ENCODE measurements at places on chromosomes 11 and 22.

DNA sequence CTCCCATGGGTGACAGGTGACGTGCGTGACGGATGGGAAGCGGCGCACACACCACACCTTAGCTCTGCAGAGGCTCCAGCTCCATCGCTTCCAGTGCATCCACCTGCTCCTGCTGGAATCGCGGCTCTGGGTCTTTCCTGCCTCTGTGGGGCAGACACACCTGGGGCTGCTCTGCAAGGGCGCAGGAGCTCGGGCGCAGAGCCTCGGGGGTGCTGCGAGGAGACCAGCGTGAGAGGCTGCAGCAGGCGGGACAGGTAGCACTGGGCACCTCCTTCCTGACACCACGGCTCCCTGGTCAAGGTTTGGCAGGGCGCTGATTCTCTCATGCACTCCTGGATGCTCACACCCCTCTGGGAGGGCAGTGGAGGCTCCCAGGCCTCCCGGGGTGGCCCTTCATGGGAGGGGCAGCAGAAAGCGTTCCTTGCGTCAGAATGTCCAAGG is 1494.3 kb downstream of the BRD1 start:
- no peak for DNase-seq

- no peak for DNase-seq
Observed at GRCh38 chr11:74611369-74611861, 19.0 kb downstream of the POLD3 start.

GRCh38 chr22:47616396-47617020 is 854.1 kb downstream of the TBC1D22A start:
- no peak for DNase-seq

DNA sequence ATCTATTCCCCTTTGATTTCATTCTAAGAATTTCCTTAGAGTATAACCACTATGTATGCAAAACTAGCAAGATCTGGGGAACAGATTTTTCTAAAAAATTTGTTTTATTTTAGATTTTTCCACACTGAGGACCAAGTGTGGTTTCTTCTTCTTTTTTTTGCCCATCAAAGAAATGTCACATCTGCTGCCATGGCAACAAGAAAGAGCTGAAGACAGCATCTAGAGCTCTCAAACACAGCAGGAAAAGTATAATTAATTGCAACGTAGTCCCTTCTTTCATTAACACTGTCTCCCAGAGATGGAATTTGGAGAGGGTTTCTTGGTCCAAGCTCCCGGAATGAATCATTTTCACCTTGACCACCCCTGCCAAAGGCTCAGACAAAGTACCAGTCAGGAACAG is 256.7 kb upstream of the CCDC90B start:
- DNase-seq = no peak

DNA sequence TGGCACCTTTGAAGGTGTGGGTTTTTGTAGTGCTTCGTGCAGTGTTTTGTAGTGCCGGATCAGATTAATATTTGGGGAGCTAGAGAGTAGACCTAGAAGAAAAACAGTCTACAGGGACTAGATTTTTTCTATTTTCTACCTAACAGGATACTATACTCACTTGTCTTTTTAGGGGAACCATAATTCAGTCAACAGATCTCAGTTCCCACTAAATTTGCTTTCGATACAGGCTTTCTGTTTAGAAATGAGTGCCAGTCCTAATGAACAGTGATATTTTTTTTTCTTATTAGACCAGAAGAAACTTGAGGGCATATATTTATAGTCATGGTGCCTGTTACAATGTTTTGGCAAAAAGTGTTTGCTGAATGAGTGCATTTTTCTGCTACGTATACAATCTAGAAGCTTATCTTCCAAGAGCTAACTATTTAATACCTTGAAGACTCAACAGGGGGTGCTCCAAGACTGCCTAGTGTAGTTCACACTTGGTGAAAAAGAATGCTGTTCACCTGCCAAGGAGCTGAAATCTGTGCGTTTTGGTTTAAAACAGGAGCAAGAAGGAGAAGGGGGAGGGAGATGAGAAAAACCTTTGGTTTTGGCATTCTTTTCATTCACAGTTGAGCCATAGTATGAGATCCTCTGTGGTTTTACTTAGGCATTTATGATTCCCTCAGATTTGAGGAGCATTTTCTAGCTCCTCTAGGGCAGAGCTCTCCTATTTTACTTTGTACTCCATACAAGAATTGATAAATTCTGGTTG is 44.9 kb upstream of the VSTM5 start:
- DNase-seq = peak; percentile 32

DNA sequence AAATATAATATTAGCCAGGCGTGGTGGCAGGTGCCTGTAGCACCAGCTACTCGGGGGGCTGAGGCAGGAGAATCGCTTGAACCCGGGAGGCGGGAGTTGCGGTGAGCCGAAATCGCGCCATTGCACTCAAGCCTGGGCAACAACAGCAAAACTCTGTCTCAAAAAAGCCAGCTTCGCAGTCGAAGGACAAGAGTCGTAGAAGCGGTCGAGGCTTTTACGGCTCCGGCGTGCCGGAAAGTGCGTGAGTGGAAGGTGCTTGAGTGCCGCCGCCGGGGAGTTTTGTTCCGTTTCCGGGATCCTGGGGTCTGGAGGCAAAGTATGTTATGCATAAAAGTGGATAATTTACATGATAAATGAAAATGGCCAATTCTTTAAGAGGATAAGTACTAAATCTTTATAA is 43.6 kb downstream of the SYN3 start:
- no peak for DNase-seq

DNA sequence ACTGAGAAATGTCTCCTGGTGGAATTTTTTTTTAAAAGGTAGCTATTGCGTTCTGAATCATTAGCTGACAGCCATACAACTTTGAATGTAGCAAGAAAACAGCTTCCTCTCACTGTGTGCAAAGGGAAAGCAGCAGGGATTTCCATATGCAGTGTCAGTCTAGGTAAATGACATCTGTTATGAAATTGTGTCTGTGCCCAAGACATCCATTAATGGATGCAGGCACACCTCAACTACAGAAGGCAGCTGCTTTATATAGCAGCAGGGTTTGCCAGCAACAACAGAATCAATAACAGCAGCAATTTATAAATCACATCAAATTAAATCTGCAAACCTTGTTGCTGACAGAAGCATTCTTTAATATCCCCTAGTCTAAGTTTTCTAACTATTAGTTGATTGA is 745.3 kb upstream of the RAG2 start:
- no peak for DNase-seq

- no peak for DNase-seq
Observed at GRCh38 chr22:45696227-45696626, 24.6 kb downstream of the ATXN10 start.

- no peak for DNase-seq
Observed at GRCh38 chr22:24302591-24302990, 32.0 kb downstream of the SPECC1L start.

DNA sequence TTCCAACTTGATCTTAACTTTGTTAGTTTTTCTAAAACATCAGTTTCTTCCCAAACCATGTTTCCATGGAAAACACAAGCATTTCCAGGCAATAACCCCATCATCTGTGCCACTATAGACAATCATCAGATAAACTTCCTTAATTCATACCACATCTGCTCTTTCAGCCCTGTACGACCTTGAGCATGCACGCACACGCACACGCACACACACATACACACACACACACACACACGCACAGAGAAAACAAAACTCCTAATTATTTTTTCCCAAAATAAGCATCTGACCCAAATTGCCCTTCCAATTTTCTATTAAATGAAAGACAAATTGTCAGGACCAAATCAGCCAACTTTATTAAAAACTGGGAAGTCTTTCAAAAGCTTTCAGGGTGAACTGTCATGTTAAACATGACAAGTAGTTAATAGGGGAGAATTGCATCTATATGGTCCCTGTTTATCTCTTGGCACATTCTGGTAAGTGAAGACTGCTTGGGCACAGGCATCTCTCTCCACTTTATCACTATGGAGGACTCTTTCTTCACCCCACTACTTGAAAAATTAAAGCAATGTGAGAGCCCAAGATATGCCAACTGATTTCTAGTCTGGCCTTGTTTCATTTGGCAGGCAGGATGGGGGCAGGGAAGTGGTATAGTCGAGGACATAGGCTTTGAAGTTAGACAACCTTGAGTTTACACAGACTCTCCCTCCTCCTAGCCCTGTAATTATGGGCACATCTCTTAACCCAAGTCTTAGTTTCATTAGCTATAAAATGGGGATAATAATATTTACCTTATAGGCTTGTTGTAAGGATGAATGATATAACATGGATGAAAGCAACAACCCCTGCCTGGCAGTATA is 15.1 kb downstream of the ADM start:
- no peak for DNase-seq

GRCh38 chr11:113862435-113862834 is 12.9 kb downstream of the USP28 start:
- DNase-seq = no peak

GRCh38 chr22:40638261-40638660 is 1.7 kb upstream of the MRTFA start:
- DNase-seq = no peak

DNA sequence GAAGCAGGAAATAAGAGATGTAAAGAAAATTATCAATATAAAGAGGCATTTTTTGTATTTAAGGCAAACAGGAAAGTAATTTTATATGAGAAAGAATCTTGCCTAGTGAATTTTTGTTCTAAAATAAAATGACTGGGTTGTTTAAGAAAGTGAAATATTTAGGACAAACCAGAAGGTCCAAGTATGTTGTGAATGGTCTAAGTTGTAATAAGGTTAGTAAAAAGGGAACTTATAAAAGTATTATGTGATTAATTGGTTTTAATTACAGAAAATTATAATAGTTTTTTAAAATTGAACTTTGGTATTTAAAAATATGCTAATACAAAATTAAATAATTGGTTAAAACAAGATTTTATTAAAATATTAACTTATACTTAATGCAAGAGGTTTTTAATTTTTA is 26.6 kb upstream of the EI24 start:
- DNase-seq = no peak

DNA sequence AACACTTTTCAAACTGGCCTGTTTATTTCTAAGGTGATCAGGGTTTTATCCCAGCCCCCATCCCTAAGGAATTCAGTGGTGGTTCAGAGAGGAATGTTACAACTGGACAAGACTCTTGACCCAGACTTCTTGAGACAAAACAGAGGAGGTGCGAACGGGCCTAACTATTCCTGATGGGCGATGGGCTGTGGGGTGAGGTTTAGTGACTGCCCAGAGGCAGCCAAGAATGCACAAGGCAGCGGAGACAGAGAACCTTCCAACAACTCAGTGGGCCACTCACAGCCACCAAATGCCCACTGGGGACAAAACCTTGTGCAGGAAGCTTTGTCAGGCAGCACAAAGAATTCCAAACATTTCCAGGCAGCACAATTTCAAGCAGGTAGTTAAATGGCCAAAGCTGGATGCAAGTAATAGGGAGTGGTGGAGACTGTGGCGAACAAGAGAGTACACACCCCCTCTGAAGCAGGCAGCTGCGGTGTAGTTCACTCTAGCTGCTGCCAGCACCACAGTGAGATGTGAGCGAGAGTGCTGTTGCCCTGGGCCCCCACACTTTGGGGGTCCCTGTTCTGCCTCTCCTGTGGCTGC is 29.2 kb downstream of the SCUBE1 start:
- no peak for DNase-seq

GRCh38 chr11:61895046-61895717 is 3.8 kb upstream of the FADS3 start:
- DNase-seq = no peak

DNA sequence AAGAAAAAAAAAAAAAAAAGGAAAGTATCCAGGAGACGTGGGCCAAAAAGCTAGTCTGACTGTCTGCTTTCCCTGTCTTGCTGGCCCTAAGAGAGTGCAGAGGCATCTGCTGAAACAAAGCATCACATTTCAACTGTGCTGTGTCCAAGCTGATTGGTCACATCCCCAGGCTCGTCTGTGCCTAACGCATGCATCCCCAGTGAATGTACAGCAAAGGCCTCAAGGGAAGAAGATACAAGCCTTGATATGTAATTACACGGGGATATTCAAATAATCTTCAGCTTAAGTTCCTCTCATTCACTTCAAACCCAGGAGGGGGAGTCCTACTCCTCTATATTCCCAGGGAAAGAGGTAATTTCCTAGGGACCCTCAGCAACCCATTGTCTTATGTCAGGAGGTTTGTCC is 5.4 kb upstream of the SORL1 start:
- no peak for DNase-seq

- no peak for DNase-seq
Observed at GRCh38 chr11:74696939-74697675, 34.1 kb downstream of the CHRDL2 start.

DNA sequence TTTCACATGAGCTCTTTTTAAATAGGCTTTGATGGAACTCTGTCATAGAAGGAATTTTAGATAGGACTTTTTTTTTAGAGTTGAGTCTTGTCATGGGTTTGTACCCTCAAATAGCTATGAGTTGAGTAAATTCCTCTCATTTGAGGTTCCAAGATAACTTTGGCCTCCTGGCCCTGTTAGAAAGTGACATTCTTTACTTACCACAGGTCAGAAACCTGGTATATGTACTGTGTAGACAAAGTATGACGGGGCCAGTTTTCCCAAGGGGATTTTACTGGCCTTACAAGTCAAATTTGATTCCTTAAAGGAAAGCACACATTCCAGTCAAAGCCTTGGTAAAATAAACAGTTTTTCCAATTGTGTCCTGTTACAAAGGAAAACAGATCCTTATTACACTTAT is 729.3 kb upstream of the LUZP2 start:
- DNase-seq = no peak
